ENCODE measurements at places on chromosomes 4 and X.
A peak's percentile ranks its signal among the peaks of the same experiment; 100 is the strongest.

DNA sequence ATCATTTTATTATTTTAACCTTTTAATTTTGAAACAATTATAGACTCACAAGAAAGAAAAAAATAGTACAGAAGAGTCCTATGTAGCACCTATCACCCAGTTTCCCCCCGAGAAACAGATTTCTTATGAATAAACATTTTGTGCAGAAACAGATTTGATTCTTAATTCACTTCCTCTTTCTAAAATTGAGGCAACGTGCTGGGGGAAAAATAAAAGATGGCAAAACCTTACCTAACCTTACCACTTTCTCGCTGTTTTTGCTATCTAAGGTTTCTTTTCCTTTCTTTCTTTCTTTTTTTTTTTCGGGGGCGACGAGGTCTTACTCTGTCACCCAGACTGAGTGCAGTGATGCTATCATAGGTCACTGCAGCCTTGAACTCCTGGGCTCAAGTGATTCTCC, 4.3 kb upstream of the CLNK start:
- no peak for DNase-seq

DNA sequence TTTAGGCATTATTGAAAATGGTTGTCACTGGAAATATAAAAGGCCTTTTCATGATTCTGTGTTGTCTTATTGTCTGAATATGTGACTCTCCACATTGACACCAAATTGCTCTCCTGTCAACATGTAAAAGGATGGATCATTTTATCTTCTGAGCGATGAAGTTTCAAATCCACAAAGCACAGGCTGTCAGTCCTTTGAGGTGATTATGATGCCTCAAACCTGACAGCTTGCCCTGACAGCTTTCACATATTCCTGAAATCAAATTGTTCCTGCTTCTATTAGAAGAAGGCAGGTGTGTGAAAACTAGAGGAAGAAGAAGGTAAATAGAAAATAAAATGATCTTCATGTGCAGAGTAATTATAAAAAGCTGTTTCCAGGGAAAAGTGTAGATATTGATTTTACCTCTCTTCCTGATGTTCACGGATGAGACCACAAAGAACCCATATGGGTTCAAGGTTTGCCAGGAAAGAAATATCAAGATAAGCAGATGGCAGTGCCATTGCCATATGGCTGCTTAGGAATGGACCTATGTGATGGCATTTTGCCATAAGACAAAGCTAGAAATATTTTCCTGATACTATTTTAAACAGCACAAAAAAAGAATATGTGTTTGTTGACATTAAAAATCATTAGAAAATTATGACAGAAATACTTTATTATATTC, 1006.3 kb upstream of the AGA start:
- no peak for DNase-seq

- peak; percentile 24 for DNase-seq
These were observed 4.2 kb downstream of the PRDM8 start for GRCh38 chr4:80201252-80202151.

DNA sequence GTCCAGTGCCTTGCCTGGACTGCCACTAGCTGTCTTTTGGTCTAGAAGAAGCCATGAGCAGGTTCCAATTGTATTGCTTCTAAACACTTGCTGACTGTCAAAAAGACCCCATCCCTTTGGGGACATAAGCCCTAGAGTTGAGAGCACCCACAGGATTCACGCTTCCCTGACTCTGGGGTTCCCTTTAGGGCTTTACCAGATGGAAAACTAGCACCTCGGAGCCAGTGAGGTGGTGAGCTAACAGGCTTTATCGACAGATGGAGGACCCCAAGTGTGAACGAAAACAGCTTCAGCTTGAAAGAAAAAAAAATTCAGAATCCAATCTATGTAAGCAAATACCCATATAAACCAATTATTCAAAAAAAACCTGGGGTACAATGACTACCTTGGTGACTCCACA, 90.8 kb downstream of the NAA11 start:
- DNase-seq = no peak

- no peak for DNase-seq
These were observed 164.0 kb downstream of the SH3KBP1 start for GRCh38 chrX:19723427-19723826.

GRCh38 chrX:13990126-13990800, 39.4 kb downstream of the GEMIN8 start:
- DNase-seq = peak; percentile 63

DNA sequence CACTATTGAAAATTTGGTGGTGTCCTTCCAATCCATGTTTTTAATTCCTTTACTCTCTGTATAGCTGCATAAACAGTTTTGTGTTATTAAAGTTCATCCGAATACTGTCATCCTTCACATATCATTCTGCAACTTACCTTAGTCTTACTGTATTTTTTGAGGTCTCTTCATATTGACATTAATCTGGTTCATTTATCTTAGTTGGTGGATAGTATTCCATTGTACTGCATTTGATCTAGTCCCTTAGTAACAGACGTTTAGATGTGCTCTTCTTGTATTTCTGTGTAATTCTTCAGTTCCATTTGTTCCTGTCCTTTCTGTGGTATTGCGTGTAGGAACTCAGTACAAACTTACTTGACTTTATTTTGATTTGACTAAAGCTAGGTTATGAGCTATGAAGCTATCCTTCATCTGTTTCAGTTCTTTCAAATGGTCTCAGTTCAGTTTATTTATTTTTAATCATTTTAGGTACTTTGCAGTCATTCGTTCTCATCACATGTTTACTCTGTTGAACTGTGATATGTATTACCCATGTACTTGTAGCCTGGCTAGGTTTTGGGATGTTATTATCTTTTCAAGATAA, 41.3 kb downstream of the RAPGEF2 start:
- no peak for DNase-seq

- peak; percentile 34 for DNase-seq
These were observed 3.7 kb upstream of the NR3C2 start for GRCh38 chr4:148445860-148446330.

GRCh38 chr4:130210864-130211263, 1114.9 kb downstream of the C4orf33 start:
- no peak for DNase-seq

GRCh38 chr4:145618210-145618931, 814 bp upstream of the MMAA start:
- no peak for DNase-seq

DNA sequence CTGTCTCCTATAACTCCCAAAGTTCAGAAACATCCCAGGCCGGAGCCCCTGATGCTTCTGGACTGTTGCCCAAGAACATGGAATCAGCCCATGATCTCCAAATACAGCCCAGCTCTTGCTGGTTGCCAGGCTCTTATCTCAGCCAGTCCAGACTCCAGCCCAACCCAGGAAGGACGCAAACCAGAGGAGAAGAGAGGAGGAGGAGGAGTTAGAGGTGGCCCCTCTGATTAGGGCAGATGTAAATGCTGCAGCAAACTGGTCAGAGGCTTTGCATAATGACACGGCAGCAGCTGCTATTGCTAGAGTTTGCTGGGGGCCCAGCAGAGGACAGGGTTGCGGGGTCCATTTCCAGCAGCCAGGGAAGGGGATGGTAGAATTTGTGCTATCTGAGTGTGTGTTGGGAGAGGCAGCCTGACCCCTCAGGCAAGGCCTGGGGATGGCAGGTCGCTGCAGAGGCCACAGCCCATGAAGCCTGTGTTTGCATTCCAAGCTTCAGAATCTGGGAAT, 4.2 kb upstream of the OTUD5 start:
- no peak for DNase-seq

DNA sequence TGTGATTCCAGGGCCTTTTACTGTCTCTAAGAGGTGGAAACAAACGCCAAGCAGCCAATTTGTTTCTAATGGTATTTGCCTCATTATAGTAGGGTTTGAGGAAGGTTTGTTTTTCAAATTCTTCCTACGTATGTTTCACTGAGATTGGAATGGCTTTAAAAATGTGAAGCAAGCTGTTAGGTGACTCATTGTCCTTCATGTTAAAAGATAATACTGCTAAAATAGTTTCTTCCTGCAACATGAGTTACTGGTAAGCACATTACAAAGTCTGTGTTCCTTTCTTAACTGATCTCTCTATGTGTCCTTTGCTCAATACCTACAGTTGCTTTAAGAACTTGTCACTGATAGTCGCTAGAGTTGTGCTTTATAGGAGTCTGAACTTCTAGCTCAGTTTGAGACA, 1183.9 kb downstream of the RPA4 start:
- no peak for DNase-seq

GRCh38 chr4:145840162-145840768, 98.4 kb downstream of the ZNF827 start:
- DNase-seq = peak; percentile 87

DNA sequence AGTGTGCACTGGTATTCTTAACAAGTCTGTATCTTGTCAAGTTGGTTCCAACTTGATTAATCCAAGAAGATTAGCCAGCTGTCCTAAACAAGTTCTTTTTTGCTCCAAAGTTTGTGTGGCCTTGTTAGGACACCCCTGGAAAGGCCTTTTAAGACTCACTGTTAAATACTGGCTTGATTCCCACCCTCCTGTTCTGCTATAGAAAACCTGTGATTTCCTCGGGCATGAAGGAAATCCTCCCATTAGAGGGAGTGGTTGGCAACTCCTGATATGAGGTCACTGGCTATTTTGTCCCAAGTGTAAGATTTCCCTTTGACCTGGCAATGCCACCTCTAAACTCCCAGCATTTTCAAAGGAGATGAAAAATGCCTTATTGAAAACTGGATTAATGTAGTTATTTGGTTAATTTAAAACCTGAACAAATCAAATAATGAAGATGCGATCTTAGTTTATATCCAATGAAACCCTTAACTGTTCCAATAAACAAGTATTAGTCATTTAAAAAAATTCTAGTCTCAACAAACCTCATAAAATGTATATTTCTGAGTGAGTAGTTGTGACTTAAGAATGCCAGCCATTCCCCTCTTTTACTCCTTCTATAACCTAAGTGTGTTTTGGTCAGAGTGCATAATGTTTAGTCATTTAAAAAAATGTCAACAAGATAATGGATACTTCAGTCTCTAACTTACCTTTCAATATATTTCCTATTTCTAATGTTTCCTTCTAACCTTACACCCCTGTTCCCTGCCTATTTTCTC, 94.4 kb downstream of the NPNT start:
- DNase-seq = no peak

DNA sequence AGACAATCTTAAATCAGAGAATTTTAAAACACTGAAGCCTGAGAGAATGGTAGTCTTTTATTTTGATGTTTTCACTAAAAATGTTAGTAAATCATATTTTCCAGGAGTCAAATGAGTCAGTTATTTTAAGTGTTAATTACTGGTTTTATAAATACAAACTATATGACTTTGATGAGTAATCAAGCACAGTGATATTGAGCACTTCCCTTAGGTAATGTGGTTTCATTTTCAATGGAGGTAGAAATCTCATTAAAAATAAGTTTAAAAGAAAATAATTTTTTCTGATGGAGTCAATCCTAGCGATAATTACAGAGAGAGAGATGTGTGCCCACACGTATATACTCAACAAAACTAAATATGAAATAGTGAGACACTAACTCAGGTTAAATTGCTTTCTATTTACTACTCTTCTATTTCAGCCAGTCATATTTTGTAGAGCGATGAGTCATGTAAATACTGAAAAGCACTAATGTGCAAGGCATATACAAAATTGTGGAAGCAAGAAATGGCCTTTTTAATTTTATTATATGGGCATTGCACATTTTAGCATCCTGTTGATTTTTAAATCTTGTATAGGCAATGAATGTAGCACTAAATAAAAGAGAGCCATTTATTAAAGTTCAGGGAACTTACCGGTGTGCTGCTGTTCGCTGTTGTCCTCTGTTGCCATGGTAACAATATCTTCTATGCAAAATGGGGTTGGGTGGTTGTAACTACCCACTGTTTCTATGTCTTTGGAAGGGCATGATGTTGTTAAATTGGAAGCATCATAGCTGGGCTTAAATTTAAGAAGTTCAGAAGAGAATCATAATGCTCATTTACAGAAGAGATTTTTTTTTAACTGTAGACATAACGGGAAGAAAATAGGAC, 513.7 kb downstream of the TLL1 start:
- DNase-seq = no peak

GRCh38 chr4:23945451-23946017, 55.7 kb upstream of the PPARGC1A start:
- DNase-seq = no peak

DNA sequence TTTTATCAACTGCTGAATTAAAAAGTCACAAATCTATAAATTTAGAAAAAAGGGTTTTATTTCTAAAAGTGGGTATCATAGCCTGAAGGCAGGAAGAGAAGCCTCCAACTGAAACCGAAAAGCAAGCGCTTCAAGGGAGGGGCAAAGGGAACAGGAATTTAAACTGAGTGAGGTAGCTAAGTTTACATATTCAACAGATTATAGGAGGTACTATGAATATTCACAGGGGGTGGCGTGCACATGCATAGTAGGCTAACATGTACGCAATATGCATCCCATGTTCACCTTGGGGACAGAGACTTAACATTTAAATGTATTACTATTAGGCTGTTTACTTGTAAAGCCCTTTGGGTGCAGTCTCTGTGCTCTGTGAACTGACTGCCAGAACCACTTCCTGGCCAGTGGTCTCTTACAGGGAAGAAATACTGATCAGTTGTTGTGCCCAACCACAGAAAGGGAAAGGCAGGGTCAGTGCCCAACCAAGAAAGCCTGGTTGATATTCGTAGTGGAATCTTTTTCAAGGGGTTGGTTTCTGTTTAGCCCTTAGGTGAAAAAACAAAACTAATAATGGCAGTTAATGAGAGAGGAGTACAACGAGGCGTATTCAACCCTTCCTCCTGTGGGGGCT, 168.7 kb upstream of the GALNTL6 start:
- DNase-seq = peak; percentile 14

GRCh38 chrX:110001740-110002299, 1.1 kb upstream of the TMEM164 start:
- no peak for DNase-seq

- DNase-seq = no peak
These were observed 50.6 kb downstream of the JADE1 start for GRCh38 chr4:128859887-128860677.

GRCh38 chr4:5511791-5512190, 196.6 kb downstream of the EVC2 start:
- DNase-seq = no peak

DNA sequence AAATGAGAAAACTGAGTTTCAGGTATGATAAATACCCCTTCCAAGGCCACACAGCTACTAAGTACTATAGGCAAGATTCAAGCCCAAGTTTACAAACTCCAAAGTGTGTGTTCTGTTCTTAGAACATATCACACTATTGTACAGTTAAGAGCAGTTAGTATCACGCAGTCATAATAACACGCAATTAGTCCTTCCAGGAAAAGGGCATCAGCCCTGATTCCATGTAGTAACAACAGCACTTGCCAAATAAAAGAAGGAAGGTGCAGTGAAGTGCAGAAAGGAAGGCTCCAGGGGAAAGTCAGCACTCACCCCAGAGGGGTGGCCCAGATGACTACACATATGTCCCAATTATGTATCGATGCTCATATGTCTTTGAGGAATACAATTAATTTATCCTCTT, 4.4 kb downstream of the TASL start:
- DNase-seq = no peak

- no peak for DNase-seq
These were observed 4.9 kb upstream of the HPSE start for GRCh38 chr4:83339573-83339972.

GRCh38 chr4:150970685-150971151, 44.4 kb downstream of the LRBA start:
- DNase-seq = no peak

DNA sequence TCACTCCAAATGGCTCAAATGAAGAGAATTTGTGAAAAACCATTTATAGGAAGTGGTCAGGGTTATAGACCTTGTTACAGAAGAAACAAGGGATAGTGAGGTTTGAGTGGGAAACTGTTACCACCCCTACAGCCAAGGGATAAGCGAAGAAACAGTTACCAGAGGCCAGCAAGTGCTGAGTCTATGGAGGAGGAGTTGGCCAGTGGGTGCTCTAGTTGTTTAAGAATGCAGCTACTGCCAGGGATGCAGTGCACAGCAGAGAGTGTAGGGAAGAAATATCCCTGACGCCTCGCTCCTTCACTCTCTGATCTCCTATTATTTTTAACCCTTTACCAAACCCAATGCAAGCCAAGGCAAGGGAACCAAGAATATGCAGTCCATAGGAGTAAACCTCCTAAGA, 15.2 kb upstream of the SYTL4 start:
- no peak for DNase-seq
